ENCODE measurements at places on chromosomes 6 and 20.

DNA sequence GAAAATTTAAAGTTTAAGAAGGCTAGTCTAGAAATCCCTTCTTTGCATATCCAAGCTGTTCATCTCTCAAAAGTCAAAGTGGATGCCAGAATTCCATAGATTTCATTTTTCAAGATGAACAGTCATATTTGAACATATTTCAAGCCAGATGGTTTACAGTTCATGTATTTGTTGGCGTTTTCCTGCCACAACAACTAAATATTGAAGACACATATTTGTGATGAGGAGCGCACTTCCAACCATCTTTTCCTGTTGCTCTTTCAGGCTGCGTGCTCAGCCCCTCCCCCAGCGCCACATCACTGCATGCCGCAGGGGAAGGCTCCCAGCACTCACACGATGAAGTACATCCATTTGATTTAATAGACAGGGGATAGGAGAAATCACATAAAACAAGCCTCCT lies 5.9 kb upstream of the NOX3 start:
- no peak for DNase-seq

DNA sequence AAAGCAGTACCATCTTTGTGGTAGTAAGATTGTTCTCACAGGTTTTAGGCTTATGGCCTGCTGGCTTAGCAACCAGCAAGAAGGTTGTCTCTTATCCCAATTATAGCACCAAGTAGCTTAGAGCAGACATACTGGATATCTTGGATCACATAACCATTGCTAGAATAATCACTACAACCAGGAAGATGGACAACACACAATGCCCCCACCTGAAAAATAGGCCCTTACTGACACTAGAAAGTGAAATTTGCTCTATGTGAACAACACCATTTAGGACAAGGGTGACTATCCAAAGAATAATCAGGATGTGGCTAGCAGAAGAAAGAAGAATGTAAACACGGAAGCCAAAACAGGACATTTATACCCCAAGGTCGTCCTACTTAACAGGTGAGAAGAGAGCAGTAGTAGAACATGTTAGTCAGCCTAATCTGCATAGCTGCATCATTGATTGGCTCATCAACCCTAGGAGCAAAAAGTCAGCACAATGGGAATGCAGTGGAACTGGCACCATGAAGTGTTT lies 172.7 kb upstream of the MARCKS start:
- DNase-seq = no peak

DNA sequence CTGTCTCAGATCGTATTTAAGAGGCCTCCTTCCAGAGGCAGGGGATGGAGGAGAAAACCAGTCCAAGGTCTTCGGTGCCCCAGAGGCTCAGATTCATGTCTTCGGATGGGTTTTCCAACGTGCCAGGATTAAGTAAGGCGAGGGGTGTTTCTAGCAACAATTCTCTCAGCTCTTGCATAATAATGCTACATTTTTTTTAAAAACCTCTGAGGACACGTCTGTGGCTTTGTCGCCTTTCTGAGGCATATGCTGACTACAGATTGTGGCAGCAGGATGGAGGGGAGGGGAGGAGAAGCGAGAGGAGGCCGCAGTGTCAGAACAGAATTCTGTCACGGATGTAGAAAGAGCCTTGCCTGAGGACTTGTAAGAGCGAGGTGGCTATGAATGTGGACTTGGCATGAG lies 17.7 kb upstream of the CCDC167 start:
- no peak for DNase-seq

DNA sequence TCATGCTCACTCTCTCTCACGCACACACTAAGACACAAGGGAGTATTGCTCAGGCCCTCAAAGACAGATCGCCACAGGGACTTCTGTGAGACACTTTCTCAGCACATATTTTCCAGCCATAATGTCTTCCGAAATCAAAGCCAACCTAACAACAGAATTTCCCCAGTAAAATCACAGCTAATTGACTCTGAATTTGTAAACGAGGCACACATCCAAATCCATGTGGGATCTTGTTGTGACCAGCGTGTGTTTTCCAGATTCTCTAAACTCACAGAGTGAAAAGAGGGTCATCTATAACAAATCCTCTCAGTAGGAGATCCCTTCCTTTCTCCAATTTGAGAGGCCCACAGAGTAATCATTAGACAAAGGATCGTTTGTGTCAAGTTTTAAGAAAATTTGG lies 280.4 kb downstream of the PACRG start:
- DNase-seq = no peak

- no peak for DNase-seq
Observed at GRCh38 chr6:7135755-7136154, 28.0 kb downstream of the RREB1 start.

DNA sequence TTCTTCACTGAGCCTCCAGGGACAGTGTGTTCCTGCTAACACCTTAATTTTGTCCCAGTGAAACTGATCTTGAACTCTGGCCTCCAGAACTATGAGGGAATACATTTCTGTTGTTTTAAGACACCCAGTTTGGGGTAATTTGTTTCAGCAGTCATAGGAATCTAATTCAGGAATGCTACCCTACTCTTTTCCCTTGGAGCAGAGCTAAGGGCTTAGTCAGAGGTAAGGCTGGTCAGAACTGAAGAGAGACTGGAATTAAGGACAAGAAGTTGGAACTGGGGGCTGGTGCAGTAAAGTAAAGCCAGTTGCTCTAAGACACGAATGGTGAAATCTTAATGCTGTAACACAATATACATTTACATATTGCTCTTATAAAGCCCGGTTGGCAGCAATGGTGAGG lies 809.7 kb downstream of the MAFB start:
- DNase-seq = no peak

DNA sequence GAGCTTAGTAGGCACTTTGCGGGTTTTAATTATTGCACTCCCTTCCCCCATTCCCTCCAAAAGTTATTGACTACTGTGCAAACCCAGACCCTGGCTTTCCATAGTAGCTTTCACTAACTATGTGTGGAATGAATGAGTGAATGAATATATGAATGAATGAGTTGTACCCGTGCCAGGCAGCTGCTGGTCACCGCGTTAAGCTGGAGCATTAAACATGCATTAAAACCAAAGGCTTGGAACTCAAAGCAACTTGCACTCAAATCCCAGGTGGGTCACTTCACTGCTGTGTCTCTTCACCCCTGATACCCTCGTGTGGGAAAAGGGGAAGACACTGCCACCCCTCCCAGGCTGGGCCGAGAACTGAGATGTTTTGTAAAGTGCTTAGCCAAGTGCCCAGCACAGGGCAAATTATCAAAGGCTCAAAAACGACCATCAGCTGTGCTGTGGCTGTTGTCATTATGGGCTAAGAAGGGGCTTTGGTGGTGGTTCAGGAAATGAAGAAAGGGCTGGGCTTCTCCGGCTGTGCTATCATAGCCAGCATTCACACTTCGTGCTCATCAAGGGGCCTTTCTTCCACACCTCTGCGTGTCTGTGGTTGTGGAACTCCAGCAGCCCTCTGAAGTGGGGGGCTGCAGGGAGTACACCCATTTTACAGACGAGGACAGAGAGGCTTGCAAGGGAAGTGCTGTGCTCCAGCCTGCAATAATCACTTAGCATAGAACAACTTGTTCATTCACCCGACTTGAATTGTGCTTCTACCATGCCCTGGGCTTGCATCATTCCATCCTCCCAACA lies 60.2 kb upstream of the STX16 start:
- DNase-seq = no peak
